Skin of body (tissue), 3 donors: ENCODE measurements at places on chromosomes 13 and 19. TPM values are rescaled to one million over a fixed set of nuclear protein-coding genes. Genes with fewer than 3 reads are reported as not detected.

The ELSPBP1 gene
- not detected for total RNA-seq

The DMWD gene
- total RNA-seq: 21.2 TPM

DNA sequence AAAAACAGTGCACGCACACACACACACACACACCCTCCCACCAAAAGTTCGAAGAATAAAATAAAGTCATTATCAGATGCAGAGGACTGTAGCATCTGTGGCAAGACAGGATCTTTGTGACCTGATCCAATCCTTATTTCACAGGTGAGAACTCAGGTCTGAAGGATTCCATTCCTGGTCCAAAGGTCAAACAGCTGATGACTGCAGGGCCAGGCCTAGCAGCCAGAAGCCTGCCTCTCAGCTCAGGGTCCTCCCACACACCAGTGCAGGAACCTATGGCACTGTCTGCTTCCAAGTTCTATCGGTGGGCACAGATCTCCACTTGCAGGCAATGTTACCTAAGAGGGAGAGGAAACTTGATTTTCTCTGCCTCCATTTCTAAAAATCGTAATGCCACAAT, 57.5 kb downstream of the SERP2 start:
- no peak for DNase-seq

DNA sequence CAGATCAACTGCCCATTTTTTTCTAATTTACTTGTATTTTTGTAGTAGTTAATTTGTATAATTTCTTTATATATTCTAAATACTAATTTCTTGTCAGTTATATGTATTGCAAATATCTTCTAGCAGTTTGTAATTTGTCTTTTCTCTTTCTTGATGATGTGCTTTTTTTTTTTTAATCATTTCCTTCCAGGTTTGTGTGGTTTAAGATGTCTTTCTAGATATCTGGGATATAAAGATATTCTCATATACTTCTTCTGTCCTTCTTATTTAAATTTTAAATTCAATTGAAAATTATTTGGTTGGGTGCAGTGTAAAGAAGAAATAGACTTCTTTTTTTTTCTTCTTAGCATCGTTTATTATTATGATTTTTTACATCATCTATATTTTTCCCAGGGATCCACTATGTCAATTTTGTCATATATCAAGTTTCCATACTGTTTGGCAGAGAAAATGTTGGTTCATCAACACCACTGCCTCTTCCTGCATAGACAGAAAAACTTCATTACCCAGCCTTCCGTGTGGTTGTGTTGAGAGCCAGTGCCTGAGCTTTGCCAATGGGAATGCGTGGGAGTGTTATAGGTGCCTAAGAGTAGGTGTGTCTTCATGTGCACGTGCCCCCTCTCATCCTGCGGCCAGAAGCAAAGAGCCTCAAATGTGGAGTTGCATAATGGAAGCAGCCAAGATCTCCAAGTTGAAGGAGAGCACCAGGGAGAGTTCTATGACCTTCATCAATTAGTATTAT, 15.8 kb downstream of the CPB2 start:
- DNase-seq: no peak

- no peak for DNase-seq
Observed at GRCh38 chr13:108225440-108225839, 7.2 kb downstream of the ABHD13 start.

DNA sequence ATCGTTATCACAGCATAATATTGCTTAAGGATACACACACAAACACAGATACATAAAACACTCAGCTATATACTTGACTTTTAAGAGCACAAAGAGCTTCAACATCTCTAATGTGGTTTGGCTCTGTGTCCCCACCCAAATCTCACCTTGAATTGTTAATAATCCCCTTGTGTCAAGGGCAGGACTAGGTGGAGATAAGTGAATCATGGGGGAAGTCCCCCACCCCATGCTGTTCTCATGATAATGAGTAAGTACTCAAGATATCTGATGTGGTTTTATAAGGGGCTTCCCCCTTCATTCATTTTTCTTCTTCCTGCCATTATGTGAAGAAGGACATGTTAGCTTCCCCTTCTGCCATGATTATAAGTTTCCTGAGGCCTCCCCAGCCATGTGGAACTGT, 481.4 kb downstream of the PCDH9 start:
- DNase-seq: no peak
